Kidney (tissue), 22 donors: ENCODE measurements at places on chromosomes 5 and 9. TPM values are rescaled to one million over a fixed set of nuclear protein-coding genes. Genes with fewer than 3 reads are reported as not detected.

The NEUROG1 gene
- not detected for polyA plus RNA-seq

The SHC3 gene
- 0.95 TPM for polyA plus RNA-seq

The PDLIM7 gene
- 46.4 TPM for polyA plus RNA-seq

The BHMT gene
- 270 TPM for polyA plus RNA-seq

The SLCO6A1 gene
- not detected for polyA plus RNA-seq

The TRAF1 gene
- polyA plus RNA-seq, result 3.1 TPM

The PCDHA7 gene
- 0.62 TPM for polyA plus RNA-seq

The PRDM9 gene
- not detected for polyA plus RNA-seq

The ZSWIM6 gene
- polyA plus RNA-seq, result 2.9 TPM

The PCDHB5 gene
- polyA plus RNA-seq, result 2.1 TPM

The MARCHF11 gene
- 0.47 TPM for polyA plus RNA-seq

GRCh38 chr5:96278981-96279380 lies 154.1 kb downstream of the PCSK1 start:
- no peak for DNase-seq

- DNase-seq, result no peak
Observed at GRCh38 chr5:67006500-67006848, 190.1 kb downstream of the CD180 start.

GRCh38 chr9:135963338-135963737 lies 2.2 kb upstream of the UBAC1 start:
- DNase-seq, result no peak

DNA sequence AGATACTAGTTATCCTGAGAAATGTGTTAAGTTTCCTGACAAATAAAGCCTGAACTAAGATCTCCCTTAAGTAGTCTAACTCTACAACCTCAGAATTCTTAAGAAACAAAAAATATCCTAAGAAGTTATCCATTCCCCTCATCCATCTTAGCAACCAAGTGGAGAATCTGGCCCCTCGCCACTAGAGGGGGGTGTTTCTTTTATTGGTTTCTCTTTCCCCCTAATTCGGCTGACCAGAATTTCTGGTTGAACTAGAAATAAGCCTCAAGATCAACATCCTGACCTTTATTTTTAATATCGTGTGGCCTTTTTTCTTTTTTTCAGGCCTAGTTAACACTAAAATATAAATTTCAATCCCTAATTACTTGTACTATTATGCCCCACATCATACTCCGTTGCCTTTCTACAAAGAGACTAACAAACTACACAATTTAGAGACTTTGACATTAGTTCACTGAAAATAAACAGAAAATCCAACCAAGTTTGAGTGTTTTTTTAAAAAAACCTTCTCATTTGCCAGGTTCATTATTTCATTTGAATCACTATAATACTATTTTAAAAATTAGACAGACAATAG lies 14.3 kb upstream of the NR4A3 start:
- peak; percentile 54 for DNase-seq

- DNase-seq, result no peak
Observed at GRCh38 chr9:116686135-116686534, 970 bp upstream of the TRIM32 start.

DNA sequence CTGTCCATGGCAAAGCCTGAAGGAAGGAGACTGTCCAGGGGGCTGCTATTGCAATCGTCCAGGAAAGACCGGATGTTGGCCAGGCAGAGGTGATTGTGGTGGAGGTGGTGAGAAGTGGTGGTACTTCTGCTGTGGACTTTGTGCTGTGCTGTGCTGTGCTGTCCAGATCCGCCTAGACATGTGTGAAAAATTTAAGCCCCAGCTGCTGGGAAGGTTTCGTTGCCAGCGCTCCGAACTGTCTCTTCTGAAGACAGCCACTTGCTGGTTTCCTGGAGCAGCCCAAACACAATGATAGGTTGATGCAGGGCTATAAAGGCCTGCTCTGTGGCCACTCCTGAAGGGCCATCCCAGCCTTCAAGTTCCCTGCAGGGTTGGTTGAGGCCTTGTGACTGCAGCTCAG lies 223.0 kb upstream of the MPDZ start:
- no peak for DNase-seq

DNA sequence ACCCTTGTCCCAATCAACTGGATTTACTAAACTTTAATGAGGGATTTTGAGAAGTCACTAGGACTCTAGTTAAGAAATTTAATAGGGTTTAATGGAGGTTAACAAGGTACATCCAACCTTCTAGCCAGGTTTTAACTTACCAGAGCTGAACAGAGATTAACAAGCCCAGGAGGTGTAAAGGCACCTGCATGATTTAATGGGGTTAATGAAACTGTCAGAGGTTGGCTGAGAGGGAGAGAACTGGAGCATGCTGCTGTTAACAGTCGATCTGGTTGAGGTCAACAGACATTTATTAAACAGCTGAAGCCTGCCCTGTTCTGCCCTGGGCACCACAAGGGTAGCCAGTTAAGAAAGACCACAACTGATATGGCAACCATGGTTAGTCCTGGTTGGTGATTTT lies 13.6 kb downstream of the HAND1 start:
- DNase-seq, result peak; percentile 78

DNA sequence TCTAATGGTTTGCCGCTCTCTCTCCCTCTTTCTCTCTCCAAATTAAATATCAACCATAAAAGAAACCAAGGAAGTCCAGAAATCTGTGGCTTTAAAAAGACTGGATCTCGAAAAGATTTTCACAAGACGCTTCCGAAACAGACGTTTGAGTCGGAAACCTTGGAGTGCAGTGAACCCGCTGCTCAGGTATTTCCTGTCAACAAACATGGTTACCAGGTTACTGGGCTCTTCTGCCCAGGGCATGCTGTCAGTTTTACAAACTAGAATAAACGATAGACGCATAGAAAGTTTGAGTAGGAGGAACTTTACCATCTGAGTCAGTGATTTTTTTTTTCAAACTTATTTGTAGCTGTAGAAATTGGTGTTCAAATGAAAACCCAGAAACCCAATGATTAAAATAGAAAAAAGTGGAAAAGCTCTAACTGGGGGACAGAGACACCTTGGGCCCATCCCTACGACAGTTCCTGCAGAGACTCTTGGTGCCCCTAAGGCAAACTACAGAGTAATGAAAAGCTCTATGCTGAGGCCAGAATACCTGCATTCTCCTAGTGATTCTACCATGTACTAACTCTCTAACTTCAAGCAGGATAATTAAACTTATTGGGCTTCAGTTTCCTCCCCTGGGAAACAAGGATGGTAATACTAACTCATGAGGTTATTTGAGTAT lies 90.0 kb downstream of the DOCK8 start:
- DNase-seq, result peak; percentile 25

DNA sequence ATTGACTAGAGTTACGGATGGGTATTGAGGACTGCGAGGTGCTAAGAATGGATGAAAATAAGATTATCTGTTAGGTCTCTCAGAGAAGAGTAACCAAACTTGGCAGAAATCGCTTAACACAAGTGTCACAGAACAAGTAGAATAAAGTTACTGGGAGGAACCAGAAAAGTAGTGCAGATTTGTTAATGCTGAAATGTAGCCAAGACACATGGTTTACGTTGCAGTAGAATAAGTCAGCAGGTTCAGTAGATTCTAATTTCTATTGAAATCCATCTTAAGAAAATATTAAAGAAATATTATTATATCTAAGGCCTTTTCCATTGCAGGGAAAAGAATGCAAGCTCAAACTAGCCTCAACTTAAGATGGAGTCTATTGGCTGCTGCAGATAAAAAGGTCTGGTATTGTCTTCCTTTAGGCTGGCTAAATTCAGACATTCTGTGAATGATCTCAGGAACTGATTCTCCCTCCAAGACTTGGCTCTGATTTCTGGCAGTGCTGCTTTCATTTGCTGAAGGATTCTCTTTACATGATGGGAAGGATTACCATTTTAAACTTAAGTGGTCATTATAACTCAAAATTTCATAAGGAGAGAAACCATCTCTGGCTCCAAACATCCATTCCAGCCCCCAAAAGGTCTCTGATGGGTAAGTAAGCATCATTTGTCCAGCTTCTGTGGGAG lies 314.9 kb downstream of the MARCHF11 start:
- DNase-seq, result no peak

DNA sequence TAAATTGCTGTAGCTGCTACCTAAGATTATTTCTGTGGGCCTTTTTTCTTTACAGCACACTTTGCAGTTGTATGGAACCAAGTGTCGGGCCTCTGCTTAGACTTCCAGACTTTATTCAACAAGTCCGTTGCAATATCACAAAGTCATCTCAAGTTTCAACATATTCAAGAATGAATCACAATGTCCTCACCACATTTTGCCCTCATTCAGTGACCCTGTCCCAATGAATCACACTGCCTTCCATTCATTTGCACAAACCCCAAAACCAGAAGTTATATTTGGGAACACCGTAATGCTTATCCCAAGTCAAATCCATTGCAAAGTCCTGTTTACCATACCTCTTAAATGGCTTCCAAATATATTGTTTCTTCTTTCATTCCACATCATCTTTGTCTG lies 439.6 kb downstream of the CSNK1G3 start:
- no peak for DNase-seq

DNA sequence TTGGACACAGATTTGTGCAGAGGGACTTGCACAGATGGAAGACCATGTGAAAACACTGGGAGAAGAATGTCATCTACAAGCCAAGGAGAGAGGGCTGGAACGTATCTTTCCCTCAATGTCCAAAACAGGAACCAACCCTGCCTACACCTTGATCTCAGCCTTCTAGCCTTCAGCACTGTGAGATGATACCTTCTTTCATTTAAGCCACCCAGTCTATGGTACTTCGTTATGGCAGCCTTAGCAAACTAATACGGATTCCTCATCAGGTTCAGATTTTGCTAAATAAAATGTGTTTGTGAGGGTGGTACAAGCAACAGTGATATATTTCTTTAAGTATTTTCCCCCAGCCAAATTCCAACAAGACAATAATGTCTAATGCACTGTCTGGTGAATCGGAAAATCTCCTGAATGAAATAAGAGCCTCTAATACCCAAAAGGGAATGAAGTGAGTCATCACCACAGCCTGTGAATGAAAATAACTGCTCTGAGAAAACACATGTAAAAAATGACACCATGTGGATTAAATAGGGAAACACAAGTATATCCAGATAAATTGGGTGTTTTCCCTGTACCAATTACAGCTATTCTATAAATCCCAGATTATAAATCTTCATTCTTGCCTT lies 182.8 kb upstream of the TARS1 start:
- no peak for DNase-seq

DNA sequence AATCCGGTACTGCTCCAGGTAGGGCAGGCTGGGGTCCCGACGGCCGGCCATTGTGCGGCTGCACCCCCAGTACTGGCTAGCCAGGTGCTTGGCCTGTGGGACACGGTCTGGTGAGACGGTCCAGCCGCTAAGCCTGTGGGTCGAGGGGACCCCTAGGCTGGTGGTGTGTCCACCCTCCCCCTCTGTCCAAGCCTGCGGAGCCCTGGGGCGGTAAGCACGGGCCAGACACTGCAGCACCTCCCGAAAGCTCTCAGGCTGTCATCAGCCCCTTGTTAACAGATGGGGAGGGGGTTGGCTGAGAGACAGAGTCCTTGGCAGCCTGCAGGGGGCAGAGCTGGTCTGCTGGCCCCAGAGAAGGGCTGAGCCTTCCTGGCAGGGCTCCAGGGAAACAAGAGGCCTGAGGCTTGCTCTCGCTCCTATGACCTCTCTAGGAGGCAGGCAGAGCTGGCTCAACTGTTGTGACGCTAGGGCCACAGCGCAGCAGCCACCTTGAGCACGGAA lies 11.8 kb upstream of the MRNIP start:
- peak; percentile 73 for DNase-seq

DNA sequence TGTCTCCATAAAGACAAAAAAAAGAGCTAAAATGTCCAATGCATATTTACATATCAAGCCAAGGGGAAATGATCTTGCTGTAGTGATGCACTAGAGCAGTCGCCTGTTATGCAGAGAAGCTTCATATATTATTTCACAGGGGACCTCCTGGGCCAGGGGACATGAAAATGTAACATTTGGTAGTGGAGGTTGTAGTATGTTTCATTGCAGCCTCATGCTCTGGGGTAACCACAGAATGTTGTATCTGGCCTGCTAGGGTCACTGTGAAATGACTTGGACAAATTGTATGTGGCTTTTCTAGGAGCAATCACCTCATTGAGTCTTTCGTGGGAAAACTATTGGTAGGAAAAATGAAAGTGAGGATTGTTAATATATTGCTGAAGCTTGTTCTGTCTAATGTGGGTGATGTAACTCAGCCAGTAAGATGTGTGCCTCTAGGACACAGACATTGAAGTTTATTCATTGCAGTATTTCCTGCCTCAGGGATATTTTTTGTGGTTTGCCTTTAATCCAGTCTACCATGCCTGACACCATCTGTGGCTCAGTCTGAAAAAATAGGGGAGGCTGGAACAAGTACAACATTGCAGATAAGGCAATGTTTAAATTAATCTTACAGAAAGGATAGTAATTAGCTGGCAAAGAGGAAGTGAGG lies 430.8 kb upstream of the TNC start:
- no peak for DNase-seq

GRCh38 chr5:72366324-72366976 lies 46.3 kb downstream of the PTCD2 start:
- DNase-seq, result no peak

- DNase-seq, result peak; percentile 77
Observed at GRCh38 chr5:90940227-90940995, 381.8 kb downstream of the ADGRV1 start.

GRCh38 chr5:100787648-100788047 lies 115.4 kb downstream of the ST8SIA4 start:
- no peak for DNase-seq
